ENCODE measurements at places on chromosomes 3 and 15.

DNA sequence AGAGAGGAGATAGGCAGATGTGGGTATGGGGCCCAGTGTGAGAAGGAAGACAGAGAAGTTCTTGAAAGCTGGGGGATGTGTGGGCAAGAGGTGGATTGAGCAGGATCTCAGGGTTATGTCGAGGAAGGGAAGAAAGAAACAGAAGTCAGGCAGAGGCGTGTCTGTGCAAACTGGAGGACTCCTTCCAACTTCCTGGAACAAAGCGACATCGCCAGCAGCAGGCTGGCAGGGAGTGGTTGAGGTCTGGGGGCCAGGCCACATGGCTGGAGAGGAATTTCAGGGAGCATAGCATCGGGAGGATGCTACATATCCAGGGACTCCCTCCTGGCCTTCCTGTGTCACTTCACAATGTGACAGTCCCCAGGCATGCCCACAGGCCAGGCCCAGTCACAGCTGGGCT, 42.9 kb upstream of the MYZAP start:
- DNase-seq, result no peak

- DNase-seq, result peak; percentile 56
Measured at GRCh38 chr15:72785432-72785831, 1.9 kb upstream of the ADPGK start.

DNA sequence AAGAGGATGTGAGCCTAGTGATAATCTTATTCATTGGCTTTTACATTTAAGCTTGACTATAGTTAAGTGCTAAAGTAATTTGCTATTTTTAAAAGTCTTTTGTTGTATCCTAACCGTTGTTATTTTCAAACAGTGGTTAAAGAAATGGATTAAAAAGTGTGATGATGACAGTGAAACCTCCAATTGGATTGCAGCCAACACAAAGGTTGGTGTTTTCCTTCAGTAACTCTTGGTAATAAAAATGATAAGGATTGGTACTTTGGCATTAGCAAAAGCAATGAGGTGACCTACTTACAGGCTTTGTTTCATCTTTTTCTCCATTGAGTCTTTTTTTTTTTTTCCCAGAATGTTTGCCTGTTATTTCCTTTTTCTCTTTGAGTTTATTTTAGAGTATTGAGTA, 87.5 kb upstream of the GOLGA6B start:
- DNase-seq, result no peak

GRCh38 chr15:101580431-101580830, 71.8 kb downstream of the TM2D3 start:
- DNase-seq, result no peak

- DNase-seq, result no peak
Measured at GRCh38 chr3:132662212-132662611, 2.1 kb downstream of the UBA5 start.

- DNase-seq, result no peak
Measured at GRCh38 chr15:41605566-41605965, 46.6 kb downstream of the TYRO3 start.

DNA sequence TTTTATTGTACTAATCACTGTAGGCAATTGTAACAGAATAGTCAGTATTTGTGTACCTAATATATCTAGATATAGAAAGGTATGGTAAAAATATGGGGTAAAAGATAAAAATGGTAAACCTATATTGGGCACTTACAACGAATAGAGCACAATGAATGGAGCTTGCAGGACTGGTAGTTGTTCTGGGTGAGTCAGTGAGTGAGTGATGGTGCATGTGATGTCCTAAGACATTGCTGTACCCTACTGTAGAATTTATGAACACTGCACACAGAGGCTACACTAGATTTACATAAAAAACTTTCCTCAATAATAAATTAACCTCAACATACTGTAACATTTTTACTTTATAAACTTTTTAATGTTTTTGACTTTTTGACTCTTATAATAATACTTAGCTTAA, 274.3 kb upstream of the PPP2R3A start:
- DNase-seq, result no peak

- no peak for DNase-seq
Measured at GRCh38 chr15:57218826-57219576, 157.3 kb upstream of the CGNL1 start.

- DNase-seq, result no peak
Measured at GRCh38 chr3:135762188-135762856, 203.2 kb upstream of the PPP2R3A start.

DNA sequence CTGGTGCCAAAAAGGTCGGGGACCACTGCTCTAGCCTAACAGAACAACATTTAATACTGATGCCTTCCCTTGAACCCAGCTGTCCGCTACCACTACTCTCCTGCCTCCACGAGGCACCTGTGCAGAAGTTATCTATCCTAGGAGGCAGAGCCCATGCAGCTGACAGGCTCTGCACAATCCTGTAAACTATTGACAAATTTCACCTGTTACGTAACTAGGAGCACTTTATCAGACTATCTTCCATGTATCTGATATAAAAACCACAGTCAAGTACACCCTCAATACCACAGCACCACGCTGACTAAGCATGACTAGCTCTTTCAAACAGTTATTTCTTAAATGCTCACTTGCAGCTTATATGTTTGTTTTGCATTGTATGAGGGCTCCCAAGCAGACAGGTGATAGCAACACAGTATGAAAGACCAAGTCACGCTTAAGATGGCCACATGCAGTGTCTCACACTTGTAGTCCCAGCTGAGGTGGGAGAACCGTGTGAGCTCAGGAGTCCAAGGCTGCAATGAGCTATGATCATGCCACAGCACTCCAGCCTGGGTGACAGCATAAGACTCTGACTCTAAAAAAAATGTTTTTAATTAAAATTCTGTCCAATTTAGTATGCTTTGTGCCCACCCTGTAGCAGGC, 4.5 kb upstream of the IL17RC start:
- no peak for DNase-seq

DNA sequence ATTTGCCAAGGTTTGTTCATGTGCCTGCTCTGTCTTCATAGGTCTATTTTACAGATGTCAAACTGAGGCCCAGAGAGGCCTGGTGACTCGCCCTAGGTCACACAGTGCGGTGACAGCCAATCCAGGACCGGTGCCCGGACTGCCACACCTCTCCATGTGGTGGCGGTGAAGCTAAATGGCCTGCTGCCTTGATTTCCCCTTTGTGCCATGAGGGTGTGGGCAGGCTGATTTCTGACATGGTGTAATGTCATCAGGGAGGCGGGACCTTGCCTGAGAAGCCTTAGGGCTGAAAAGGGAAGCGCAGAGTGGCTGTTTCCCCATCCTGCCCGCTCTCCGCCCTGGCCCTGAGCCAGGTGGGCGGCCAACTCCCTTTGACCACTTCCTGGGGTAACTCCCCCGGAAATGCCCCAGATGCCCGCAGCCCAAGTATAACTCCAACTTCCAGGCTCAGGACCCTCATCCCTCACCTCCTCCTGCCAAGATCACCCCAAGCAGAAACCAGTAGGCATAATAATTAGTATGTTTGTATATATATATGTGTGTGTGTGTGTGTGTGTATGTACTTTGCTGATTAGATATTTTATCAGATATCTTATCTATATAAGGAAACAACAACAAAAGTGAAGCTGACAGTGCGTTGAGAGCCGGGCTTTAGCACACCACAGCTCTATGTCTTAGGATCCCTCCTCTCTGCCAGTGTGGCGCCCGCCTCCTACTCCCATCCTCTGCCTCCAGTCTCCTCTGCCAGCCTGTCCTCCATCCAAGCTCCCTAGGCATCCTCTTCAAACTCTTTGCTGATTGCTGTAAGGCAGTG, 63.9 kb downstream of the IQSEC1 start:
- DNase-seq, result peak; percentile 69

DNA sequence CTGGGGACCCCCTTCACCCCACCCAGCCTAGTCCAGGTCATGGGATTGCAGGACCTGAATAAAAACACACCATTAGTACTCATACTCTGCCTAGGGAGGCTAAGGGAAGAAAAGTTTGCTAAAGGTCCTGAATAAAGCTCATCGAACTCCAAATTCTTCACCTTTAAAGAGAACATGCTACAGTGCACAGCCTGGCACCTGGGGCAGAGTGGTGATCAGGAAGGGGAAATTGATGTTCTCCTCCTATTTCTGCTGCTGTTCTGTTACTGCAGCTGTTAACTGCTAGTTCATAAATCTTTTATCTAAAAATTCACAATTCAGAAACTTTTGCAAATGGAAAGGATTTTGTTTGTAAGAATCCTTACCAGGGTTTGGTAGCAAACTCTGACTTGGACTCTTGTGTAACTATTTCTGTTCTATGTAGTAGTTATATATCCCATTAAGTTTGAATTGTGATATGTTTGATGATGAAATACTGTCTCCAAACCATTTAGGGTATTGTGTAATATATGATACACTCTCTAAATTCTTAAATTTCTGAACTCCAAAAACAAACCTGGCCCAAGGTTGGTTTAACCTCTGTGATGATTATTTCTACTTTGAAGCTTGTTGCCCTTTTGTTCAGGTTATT, 27.9 kb downstream of the MCTP2 start:
- no peak for DNase-seq

DNA sequence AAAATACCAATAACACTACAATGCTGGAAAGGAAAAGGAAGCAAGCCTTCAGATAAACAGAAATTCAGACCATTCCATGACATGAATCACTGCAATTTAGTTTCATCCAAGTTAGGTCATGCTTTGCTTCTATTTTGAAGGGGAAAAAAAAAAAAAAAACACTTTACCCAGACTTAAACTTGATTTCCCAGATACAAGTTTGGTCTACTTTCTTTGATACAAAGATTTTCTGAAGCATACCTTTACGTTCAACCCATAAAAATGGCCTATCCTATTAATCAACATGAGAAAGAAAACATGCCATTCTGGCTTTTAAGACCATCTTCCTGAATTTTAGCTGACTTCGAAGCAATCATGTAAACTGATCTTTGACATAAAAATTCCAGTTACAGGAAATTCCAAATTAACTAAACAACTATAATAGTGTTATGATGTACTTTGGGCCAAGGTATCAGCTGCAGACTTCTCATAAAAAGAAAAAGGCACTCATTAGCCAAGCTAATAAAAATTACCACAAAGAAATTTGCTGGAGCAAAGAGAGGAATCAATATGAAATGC, 12.6 kb downstream of the OSBPL10 start:
- no peak for DNase-seq

DNA sequence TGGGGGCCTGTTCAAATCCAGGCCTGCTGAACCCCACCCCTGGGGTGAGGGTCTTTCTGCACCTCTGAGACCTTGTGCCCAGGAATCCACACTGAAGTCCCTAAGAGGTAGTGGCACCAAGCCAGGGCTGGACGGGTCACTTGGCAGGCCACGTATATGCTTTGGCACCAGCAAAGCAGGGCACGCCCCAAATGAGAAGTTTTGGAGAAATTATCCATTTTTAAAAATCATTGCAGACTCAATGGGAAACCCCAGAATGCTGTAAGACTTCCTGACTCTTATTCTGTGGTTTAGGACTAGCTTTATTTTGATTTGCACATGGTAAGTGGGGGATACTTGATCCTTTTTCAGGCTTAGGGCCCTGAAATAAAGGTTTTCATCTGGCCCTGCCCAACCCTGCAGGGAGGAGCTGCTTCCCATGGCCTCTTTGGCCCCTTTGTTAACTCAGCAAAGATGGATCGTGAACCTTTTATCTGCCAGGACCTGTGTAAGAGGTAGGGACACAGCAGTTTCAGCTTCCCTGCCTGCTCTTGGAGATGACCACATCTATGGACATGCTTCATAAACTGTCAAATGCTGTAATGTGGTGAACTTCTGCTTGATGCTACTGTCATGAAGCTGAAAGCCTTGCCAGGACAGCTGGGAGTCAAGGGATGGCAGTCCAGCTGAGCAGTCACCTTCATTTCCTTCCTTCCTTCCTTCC, 88.0 kb downstream of the HMG20A start:
- DNase-seq, result no peak

GRCh38 chr3:4846543-4846942, 132.7 kb upstream of the BHLHE40 start:
- no peak for DNase-seq

GRCh38 chr3:39166932-39167532, 13.6 kb upstream of the CSRNP1 start:
- DNase-seq, result no peak

DNA sequence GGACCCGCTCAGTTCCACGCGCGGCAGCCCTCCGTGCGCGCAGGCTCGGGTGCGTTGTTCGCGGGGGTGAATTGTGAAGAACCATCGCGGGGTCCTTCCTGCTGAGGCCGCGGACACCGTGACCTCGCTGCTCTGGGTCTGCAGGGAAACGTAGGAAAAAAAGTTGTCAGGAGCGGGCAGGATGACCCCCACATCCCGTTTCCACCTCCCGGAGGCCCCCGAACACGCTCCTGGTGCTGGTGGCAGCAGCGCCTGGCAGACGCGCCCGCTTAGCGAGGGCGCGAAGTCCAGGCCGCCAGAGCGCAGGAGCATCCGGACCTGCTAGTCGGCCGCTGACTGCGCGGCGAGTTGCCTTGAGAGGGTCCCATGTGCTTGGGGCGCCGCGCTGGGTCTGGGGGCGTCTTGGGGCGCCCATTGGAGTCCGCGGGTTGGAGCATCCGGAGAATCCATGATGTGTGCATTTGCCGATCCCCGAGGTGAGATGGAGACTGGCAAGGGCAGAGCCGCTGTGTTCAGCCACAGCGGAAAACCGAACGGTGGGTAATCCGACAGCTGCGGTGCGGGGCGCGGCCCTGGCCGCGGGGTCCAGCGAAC, 520 bp downstream of the GREM1 start:
- peak; percentile 39 for DNase-seq

- no peak for DNase-seq
Measured at GRCh38 chr3:27105904-27106303, 263.3 kb downstream of the NEK10 start.

GRCh38 chr3:177345049-177345972, 148.0 kb upstream of the TBL1XR1 start:
- DNase-seq, result peak; percentile 66

DNA sequence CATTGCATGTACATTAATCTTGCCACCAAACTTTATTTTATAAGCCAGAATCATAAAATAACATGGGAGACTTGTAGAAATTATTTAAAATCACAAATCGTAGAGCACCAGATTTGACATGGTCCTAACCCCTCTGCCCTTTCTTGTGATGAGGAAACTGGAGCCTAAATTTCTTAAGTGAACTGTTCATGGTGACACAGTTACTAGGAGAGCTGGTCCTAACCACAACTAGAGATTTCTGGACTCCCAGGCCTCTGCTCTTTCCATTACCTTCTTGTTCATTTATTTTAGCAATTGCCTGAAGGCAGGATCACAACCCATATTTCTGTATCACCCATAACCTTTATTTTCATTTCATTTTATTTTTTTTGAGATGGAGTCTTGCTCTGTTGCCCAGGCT, 352.5 kb downstream of the LPP start:
- no peak for DNase-seq

DNA sequence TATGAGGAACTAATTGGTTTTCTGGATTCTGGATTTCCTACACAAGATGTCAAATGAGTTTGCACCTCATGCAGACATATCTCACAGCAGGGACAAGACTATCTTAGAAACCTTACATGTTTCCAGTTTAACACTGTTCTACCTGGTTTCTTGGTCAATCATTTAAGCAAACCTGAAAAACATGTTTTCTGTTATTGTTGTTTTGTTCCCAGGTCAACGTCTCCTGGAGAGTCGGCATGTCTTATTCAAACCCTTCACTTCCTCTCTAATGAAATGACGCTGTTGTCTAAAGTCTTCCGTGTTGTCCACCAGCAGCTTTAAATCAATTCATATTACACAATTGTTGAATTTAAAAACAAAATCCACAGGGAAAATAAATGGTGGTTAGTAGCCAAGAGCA, 150.9 kb downstream of the CNTN3 start:
- no peak for DNase-seq

GRCh38 chr15:84960391-84961113, 21.1 kb upstream of the PDE8A start:
- no peak for DNase-seq

Measured in activated T-cell treated with anti-CD3 and anti-CD28 coated beads, Interleukin-2, amount 50 U/mL, for 24 hours (primary cell).